Activated naive CD8-positive, alpha-beta T cell treated with anti-CD3 and anti-CD28 coated beads, Interleukin-2, amount 50 U/mL, for 16 hours (primary cell): ENCODE measurements at places on chromosomes 16 and 17.

DNA sequence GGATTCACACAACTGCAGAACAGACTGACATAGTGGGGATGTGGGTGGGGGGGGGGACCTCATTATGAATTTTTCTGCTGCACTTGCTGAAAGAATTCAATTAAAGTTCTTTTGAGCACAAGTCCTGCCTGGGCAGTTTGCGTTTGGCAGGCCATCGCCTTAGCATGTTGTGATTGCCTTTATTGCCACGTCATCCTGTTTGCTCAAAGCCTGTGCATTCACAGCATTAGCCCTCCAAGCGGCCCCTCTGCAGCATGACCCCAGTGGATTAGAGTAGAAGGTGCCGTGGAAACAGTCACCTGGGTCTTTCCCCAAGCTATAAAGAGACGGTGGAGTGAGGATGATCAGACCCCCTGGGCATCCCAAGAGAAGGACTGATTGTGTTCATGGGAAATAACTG lies 17.2 kb downstream of the MSI2 start:
- DNase-seq = no peak

- DNase-seq = no peak
Observed at GRCh38 chr16:51084074-51084928, 66.8 kb downstream of the SALL1 start.

- no peak for DNase-seq
Observed at GRCh38 chr16:2194166-2194834, 2.1 kb downstream of the CASKIN1 start.

DNA sequence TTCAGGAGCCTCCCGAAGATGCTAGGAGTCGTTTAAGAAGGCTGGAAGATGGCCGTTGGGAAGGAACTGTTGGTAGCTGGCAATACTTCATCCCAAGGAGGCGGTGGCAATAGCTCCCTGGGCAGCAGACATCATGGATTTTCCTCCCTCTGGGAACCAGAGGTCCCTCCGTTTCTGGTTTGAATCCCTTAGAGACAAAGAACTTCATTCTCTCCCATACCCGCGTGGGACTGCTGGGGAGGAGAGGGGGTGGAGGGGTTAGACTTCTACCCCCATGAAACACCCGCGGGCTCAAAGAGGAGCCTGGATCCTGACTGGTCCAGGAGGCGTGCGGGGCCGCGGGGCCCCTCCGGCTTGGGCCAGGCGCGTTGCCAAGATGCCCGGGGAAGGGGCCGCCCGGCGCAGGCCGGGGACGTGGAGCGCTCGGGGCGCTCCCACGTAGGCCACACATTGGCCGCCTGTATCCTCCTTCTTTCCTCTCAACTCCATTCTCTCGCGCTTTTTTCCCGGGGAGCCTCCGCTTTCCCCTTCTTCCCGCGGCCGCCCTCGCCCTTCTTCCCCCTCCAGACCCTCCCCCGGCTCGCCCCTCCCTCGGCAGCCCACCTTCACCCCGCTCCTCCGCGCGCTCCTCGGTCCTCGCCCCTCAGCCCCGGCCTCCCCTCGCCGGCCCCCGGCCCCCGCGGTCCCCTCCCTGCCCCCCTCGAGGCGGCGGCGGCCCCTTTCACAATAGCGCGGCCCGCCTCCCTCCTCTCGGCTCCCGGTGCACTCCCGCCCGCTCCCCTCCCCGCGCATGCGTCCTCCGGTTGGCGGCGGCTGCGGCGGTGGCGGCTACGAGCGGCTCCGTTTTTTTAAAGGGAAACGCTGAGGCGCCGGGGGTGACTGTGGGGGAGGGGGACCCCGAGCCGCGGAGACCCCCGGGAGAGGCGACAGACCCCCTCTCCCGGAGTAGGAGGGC lies at the start of gene MSL1:
Gene MSL1, plus strand, starts transcription at position 791 of the 955 bp plus-strand sequence. CDS start 642 bp downstream, outside the sequence.
- peak; percentile 73 for DNase-seq

- DNase-seq = no peak
Observed at GRCh38 chr17:40996829-40997228, 2.9 kb upstream of the KRTAP3-3 start.

DNA sequence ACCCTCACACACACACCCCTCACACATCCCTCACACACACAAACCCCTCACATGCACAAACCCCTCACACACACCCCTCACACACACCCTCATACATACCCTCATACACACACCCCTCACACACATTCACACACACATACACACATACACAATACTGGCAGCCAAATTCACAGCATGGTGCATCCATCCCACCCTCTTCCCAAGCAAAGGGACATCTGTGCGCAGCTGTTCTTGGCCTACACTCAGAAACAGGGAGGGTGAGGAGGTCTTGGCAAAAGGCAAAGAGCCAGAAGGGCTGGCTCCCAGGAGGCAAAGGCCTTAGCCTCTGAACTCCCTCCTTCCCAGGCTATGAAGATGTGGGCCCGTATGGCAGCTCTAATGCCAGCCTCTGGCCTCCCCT lies 23.4 kb downstream of the C17orf67 start:
- no peak for DNase-seq

DNA sequence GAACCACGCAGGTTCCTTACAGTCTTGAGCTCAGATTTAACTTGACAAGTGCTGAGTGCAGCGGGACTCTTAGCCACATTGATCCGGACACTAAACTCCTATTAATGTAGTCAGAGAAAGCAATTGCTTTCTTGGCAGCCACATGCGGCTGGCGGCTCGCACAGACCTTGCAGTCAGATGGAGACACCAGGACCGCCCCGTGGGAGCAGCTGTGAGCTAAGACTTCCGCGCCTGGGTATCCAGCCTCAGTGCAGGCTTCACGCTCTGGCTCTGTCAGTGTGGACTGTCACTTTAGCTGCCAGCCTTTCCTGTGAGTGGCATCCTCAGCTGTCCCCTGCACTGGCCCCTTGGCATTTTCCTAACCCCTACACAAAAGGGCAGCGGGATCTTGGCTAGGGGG lies 80.9 kb upstream of the NLRP1 start:
- DNase-seq = no peak

DNA sequence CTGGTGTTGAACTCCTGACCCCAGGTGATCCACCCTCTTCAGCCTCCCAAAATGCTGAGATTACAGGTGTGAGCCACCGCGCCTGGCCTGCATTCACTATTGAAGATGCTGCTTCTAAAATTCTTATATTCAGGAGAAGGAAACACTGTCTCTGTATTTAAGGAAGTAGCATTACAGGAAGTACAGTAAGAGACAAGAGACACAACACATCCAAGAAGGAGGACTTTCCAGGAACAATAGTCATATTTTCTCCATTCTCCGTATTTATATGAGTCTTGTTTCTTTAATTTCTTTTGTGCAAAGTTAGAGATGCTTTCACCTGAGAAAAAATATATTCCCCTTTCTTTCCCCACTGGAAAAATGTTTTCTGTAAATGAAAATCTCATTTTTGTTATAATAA lies 18.3 kb upstream of the ABCA3 start:
- no peak for DNase-seq

- no peak for DNase-seq
Observed at GRCh38 chr17:28841901-28842281, 699 bp downstream of the FAM222B start.

DNA sequence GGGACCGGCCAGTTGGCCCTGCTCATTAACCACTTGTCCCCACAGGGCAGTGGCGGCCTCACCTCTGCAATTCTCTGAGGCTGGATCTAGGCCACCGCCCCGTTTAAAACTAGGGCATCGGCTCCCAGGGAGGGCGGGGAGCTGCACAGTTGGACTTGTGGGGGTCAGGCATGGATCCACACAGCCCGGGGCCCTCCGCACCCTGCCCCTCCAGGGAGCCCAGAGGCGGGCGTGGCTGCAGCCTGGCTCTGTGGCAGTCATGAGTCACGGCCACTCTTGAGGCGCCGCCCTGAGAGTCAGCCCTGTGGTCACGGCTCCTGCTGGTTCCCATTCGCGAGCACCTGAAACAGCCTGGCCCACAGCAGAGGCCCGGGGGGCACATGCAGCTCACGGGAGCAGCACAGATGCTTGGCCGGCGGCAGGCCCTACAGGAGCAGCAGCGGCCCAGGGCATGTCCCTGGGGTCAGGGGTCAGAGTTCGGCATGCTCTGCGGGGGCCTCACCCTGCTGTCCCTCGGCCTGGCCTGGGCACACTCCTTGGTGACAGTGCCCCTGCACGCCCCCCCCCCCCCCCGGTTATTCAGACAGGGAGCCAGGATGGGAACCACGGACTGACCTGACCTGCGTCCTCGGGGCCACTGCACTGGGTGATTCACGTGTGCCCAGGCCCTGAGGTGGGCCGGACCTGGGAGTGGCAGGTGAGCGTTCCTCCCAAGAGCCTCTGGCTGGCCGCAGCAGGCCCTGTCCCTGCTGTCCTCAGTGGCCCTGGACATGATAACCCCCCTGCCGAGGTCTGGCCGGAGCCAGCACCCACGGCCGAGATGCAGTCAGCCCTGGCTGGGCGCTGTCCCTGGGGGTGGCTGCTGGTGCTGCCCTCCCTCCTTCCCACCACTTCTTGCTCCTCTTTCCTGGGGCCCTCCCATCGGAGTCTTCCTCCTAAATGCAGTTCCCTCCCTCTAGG lies 8.2 kb downstream of the CAPN15 start:
- DNase-seq = no peak

- no peak for DNase-seq
Observed at GRCh38 chr16:71902656-71903365, 7.5 kb downstream of the IST1 start.

- DNase-seq = no peak
Observed at GRCh38 chr16:78695391-78695790, 595.9 kb downstream of the WWOX start.

GRCh38 chr16:5615868-5616642 lies 518.5 kb upstream of the EEF2KMT start:
- DNase-seq = no peak

DNA sequence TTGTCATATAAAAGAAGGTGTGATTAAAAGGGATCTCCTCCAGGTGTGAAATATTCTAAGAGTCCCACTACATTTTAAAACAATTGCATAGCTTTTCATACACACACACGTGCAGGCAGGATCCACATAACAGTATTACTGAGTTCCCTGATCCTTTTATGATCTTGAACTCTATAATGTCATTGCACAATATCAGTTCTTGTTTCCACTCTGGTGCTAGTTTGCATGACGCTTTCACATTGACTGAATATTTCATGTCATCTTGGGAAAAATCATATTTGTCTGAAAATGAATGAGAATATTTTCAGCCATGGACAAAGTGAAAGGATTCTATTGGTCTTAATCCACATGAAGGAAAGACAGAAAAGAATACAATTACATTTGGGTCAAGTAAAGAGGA lies 703.8 kb downstream of the CDH8 start:
- DNase-seq = no peak

DNA sequence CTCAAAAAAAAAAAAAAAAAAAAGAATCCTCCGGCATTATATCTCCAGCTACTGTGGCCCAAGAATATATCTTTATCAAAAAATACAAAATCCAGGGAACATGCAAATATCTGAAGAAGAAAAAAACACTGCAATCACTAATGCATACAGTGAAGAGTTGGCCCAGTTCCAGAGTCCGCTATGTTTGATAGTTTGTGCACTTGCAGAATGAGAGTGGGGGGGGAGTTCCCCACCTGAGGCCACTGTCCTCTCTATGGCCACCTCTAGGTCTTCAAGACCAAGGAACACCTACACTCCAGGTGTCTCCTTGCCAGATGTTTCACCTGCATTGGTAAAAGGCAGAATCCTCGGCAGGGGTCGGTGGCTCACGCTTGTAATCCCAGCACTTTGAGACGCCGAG lies 4.0 kb downstream of the ZNF785 start:
- DNase-seq = no peak

GRCh38 chr17:18064053-18064452 lies 23.7 kb upstream of the DRG2 start:
- no peak for DNase-seq

DNA sequence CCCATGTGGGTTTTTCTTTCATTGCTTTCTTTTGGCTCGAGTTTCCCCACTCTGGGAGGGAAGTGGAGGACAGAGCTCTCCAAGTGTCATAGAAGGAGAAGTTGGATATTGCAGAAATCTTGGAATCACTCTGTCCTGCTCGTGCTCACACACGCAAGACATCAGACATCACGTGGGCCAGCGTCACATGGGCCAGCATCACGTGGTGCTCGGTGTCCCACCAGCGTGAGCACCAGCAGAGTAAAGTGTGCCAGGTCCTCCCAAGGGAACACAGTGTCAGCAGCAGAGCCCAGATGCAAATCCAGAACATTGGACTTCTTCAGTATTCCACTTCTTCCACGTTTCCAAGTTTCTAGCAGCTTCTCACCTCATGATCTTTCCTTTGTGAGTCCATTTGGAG lies 327.0 kb downstream of the FOXL1 start:
- no peak for DNase-seq

GRCh38 chr17:45334231-45334630 lies 17.4 kb upstream of the MAP3K14 start:
- no peak for DNase-seq

DNA sequence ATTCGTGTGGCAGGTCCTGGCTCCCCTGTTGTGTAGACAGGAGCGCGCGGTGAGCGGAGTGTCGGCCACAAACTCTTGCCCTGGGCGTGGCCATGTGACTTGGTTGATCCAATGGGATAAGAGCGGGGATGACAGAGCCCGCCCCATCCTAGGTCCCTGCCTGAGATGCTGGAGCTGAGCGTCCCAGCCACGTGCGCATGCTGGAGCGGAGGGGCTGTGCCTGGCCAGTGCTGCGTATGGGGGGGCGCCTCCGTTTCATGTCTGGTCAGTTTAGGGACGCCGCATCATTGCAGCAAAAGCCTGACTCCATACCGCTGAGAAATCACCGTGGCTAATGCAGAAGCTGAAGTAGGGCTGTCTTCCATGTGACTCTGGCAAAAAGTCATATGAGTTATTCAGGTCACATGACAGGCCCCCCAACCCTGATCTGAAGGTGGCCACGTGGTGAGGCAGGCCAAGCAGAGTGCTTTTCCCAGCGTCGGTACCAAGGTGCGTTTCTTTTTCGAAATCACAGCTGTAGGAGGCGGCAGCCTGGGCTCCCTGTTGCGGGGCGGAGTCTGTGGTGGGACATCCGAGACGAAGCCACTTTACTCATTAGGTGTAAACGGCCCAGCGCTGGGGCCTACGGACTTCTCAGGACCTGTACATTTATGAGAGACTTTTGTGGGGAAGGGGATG lies 22.5 kb downstream of the HSBP1 start:
- DNase-seq = no peak

DNA sequence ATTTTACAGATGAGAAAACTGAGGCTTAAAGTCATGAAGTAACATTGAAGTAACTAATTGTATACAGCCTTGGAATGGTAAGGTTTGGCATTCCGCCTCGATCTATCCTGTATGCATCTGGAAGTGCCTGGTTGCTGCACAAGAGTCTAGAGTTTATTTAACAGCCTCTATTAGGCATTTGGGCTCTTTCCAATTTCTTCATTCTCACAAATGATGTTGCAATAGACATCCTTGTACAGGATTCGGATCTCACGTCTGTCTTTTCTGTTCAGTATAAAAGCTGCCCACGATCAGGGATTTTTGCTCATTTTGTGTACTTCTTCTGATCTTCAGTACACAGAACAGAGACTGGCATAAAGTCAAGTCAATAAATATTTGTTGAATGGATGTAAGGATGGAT lies 100.5 kb downstream of the AIPL1 start:
- no peak for DNase-seq

- DNase-seq = no peak
Observed at GRCh38 chr17:45135978-45136791, 698 bp downstream of the ACBD4 start.

GRCh38 chr17:31493656-31494155 lies 102.2 kb downstream of the RAB11FIP4 start:
- DNase-seq = no peak
